NCI-H1417 (cell line): ENCODE measurements at places on chromosomes 5 and 9.
A peak's percentile ranks its signal among the peaks of the same experiment; 100 is the strongest.

DNA sequence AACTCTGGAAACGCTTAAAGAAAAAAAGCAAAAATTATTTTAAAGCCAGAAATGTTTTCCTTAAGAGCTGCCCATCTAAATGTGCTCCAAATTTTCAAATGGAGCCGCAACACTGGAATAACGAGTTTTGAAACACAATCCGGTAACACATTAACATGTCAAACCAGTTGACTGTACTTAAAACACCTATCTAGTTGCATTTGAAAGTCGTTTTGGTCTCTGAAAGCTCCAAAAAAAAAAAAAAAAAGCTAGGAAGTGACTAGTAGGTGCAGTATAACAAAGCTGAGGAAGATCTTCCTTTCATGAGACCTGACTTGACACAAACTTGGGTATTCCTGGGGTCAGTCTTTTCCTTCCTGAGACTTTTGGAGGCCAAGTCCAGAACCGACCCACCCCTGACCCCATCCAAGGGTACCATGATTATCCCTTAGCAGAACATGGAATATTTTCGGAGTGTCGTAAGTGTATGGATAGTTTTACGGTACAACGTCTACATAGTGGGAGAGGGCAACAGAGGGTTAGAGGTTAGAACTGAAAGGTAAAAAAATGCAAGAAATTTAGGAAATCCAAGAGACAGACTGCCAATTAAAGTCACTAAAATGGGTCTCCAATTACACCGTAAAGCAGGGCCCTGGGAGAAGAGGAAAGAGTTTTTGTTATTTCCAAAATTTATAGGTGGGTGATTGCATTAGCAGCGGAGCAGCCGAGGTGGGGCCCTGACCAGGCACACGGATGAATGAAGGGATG lies 812 bp downstream of the CETN3 start:
- DNase-seq, result no peak

- DNase-seq, result peak; percentile 73
Measured at GRCh38 chr9:2727966-2728613, 10.8 kb downstream of the KCNV2 start.

GRCh38 chr9:132489536-132489935 lies 79.5 kb downstream of the CFAP77 start:
- DNase-seq, result no peak

DNA sequence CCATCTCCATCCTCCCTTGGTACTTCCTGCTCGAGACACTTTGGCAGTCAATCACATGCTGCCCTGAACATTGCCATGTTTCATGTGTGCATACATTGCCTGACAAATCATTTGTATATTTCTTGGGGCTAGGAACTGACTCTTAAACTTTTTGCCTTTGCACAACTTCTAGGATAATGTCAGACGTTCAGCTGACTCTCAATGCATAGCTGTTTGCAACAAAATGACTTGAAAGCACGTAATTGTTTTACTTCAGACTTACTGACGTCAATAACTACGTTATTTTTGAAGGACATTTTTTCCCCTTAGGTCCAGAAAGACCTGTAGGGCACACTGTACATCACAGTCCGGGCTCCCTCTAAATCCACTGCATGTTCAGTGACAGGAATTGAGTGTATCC lies 37.4 kb upstream of the DAB2 start:
- no peak for DNase-seq

DNA sequence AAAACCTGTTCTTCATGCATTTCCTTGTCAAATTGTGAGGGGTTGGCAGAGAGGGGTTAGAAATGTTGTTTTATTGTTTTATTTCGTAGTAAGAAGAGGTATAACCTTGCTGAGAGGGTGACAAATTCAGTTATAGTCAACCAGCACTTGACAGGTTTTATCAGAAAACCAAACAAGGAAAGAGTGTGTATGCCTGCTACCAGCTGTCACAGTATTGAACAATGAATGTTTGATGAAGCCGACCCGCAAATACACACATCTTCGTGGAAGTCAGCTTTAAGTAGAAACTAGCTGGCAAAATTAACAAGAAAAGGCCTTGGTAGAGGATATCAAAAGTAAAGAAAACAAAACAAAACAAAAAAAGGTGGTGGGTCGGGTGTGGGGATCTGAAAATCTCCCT lies 214.6 kb upstream of the TLE4 start:
- no peak for DNase-seq

DNA sequence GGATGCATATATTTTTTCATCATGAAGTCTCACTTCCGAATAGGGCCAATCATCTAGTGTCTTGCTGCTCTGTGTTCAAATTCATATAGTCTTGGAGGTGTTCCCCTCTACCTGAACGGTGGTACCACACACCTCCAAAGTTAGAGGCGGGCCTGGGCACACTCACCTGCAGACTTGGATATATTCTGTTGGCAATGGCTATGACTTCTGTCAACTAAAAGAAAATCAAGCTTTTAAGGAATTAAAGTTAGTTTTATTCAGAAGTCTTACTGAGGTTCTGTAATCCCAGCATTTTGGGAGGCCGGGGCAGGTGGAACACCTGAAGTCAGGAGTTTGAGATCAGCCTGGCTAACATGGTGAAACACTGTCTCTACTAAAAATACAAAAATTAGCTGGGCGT lies 2.6 kb upstream of the NIPAL4 start:
- no peak for DNase-seq

DNA sequence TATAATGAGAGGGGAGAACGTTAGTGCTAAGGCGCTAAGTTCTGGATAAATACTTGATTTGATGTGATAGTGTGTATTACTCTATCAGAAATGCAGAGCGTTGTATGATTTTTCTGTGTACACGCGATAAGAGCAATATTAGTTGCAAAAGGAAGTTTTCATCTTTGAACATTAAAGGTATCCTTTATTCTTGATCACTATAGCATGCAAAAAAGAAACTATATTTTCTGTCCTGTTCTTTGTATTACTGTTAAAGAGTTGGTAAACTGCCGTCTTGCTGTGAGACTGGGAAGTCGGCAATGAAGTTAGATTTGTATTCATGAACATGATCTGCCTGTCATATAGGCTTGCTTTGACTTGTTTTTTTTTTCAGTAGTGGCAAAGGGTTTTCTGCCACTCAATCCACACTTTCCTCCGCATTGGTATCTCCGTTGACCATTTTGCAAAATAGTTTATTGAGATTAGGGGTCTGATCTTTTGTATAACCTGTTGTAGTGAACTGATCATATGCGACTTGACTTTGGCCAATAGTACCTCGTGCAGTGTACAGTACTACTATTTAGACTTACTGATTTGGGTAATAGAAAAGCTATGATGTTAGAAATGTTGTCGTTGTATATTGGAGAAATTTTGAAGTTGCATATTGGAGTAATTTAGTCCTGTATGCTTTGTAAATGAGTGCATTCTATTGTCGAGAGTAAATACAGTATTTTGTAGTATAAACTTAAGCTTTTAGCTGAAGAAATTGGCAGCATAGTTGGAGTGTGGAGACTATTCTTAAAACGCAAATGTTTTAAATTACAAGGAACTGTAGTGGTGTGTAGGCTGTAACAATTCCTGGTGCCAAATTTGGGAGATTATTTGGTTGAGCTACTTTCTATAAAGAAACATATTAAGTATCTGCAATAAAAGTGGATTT lies 1.7 kb downstream of the DENND4C start:
- DNase-seq, result peak; percentile 43

DNA sequence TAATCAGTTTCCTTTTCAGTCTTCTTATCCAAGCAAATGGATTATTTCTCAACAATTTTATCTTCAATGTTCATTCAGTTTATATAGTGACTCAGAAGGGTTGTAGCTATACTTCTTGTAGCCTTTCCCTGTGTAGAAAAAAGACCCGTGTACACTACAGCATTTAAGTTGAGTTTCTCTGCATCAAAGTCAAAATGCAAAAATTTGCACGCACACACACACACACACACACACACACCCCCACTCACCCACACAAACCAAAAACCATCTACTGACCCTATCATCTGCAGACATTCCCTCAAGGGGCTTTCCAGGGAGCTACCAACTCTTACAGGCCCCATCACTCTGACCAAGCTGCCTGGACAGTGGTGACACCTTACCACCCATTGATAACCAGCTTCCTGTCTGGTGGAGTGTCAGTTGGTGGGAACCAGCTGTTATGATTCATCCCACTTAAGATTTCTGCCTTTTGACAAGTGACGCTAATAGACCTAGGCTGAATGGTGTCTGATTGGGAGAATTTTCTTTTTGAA lies 12.2 kb upstream of the ELL2 start:
- DNase-seq, result no peak

DNA sequence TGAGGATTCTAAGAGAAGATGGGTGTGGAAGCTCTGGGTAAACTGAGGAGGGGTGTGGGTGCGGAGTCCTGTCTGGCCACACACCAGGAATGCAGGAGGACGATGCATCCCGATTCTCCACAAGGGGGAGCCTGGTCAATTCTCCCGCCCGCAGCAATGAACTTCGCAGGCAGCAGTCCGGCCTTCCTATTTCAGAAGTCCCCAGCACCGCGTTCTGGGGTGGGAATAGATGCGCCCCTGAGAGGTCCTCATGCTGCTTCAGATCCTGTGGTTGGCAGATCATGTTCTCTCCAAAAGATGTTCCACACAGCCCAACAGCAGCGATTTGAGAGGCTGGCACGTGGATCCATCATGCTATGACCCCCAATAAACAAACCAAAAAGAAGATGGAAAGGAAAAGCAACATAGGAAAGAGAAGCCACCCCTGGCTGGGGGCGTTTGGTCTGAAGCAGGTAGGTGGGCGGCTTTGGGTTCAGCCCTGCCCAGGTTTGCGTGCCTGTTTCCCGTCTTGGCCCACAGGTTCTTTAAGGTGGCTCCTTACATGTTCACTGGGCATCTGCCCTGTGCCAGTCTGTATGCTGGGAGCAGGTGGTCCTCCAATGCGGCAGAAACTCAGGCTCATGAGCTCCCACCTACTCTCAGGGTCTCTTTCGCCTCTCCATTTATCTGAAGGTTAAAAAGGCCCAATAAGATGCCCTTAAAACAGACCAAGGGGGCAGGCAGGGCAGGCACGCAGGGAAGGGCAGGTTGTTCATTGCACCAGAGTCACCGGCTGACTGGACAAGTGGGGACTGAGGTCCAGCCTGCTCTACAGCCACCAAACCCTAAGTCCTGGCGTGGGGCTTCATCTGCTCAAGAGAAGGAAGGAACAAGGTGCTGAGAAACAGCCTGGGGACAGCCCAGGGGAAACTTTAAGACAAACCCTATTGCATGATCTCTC lies 171.6 kb downstream of the PAX5 start:
- peak; percentile 23 for DNase-seq

DNA sequence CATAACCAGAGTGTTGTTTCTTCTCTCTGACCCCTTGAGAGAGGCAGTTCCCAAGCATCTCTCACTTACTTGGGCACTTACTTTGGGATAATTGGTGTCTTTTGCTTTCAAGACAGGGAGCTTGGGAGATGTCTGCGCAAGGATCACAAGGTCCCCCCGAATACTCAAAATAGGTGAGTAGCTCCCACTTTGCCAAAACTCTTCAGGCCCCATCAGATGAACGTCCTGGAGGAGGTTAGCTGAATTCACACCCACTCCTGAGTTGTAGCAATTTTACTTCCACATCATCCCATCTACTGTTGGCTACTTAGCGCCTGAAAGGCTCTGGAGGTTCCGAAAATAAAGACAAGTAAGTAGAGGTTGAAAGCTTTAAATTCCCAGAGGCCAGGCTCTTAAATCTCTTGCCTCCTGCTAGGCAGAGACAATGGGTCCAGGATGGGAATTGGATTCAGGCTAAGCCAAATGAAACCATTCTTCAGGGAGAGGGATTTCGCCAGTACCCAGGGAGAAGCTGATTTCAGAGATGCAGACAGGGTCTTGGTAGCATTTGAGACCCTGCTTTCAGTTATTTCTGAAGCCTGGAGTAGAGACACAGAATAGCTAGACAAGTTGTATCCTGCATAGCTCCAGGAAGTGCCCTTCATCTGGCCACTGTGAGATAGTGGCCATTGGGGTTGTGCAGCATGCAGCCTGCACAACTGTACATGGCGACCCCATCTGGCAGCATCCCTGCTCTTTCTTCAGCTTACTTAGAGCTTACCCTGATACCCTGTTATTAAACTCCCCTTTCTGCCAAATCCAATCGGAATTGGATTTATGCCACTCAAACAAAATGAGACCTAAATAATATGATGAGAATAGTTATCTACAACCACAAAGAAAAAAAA lies 60.1 kb downstream of the BOD1 start:
- DNase-seq, result no peak

- peak; percentile 68 for DNase-seq
Measured at GRCh38 chr5:134371834-134372340, 518 bp downstream of the UBE2B start.

DNA sequence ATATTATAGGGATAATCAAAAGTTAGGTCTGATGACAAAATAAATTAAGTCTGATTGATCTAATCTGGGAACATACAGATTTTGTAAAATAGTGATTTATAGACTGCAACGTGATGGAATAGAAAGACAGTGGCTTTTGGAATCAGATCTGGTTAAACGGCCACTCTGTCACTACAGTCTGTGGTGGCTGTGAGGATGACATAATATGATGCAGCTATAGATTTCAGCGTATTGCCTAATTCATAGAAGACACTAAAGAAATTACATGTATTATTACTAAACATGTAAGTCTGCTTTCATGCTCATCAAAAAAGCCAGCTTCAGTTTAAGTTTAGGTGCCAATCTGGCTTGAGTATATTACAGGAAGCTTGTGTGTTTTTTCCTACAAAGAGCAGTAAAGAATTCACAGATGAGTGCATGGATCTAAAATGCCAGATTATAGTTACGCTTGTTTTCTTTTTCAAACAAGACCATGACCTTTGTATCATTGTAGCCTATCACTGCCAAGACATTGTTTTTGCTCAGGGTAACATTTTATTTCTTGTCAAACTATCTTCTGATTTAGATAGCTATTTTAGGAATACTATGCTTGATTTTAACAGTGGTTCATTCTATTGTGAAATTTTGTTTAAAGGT lies 25.7 kb downstream of the CPEB4 start:
- DNase-seq, result no peak

GRCh38 chr5:179986328-179986727 lies 78.6 kb upstream of the TBC1D9B start:
- DNase-seq, result no peak

DNA sequence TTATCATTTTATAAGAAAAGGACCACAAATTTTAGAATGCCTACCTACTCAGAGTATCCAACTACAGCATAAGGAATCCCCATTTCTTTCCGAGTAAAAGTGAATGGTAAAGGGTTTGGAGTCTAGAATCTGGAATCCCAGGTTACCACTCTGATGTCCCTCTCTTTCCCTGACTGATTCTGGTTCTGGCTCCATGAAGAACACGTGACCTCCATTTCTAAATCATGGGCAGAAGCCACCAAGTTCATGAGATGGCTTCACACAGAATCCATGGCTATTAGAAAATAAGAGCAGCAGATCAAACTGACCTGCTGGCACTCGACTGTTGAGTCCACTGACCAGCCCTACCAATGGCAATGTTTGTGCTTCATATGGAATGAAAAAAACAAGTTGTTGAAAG lies 40.7 kb downstream of the PFDN1 start:
- no peak for DNase-seq

- no peak for DNase-seq
Measured at GRCh38 chr5:17443333-17444130, 54.5 kb upstream of the TAF11L2 start.

DNA sequence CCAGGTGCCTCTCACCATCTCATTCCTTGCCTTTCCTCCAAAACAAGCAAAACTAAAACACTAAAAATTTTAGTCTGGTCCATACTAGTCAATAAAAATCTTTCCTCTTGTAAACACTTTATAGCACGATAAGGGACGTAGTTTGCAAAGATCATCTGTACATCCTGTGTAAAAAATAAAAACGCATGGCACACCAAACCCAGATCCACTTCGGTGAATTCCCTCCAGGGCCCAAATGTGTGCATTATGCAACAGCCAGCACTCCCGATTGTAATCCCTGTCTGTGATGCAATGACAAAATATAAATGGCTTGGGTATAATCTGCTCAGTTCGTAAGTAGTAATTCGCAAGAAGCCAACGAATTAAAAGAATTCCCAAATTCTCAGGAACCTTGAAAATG lies 1.4 kb downstream of the FAM169A start:
- DNase-seq, result no peak
